Caki2 (cell line): ENCODE measurements at places on chromosomes 16 and 17. TPM values are rescaled to one million over a fixed set of nuclear protein-coding genes. Genes with fewer than 3 reads are reported as not detected.

GRCh38 chr17:3732210-3732621 lies 8.5 kb downstream of the HASPIN start:
- DNase-seq, result peak; percentile 74

- DNase-seq, result no peak
Measured at GRCh38 chr16:19380328-19380727, 37.4 kb upstream of the TMC5 start.

The PROCA1 gene
- 4.2 and 7.4 TPM in 2 replicates for total RNA-seq

- no peak for DNase-seq
Measured at GRCh38 chr16:88826070-88826840, 14.5 kb upstream of the APRT start.

The CYGB gene
- 0.52 and 1.6 TPM in 2 replicates for total RNA-seq

- peak; percentile 82 for DNase-seq
Measured at GRCh38 chr17:74042744-74043486, 160.6 kb upstream of the RPL38 start.

GRCh38 chr16:85978291-85978775 lies 79.4 kb downstream of the IRF8 start:
- no peak for DNase-seq

The SCGB1C2 gene
- not detected in 2 replicates for total RNA-seq

DNA sequence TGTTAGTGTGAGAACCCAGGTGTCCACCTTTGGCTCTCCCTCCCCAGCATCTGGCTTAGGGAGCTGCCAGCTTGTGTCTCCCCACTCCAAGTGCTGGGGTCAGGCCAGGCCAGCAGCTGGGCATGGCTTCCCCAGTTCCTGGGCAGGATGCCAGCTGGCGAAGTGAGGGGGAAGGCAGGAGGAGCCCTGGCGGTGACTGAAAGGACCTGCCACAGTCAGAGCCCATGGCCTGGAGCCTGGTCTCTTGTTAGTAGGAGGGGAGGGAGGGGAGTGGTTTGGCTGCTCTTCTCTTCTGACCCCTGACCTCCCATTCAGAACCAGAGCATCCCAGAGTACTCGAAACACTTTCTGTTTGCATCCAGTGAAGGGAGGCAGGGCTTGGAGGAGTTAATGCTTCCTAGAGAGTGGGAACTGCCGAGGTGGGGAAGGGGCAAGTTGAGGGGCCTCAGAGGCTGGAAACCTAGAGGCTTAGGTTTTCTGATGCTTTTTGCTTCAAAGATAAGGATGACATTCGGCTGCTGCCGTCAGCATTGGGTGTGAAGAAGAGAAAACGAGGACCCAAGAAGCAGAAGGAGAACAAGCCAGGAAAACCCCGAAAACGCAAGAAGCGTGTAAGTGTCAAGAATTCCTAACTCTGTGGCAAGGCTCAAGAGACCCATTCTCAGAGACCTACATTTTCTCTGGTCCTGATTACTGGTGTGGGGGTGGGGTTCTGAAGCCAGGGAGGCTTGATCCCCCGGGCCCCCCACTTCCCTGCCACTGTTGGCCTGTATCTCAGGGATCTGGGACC lies 772 bp downstream of the CHD3 start:
- DNase-seq, result peak; percentile 80

DNA sequence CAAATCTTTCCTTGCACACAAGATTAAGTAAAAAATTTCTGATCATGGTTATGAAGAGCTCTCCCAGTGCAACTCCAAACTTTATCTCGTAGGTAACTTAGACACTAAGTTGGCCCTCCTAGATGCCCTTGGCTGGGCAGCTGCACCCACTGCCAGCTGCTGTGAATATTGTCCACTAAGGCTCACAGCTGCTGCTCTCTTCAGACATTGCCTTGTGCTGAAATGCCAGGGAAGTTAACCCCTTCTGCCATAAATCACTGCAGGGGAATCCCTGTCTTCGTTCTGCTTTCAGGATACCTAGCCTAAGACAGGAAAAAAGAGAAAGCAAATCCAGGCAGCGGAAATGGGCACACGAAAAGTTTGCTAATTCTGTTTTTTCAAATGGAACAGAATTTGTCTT lies 106.4 kb downstream of the IRX5 start:
- no peak for DNase-seq

DNA sequence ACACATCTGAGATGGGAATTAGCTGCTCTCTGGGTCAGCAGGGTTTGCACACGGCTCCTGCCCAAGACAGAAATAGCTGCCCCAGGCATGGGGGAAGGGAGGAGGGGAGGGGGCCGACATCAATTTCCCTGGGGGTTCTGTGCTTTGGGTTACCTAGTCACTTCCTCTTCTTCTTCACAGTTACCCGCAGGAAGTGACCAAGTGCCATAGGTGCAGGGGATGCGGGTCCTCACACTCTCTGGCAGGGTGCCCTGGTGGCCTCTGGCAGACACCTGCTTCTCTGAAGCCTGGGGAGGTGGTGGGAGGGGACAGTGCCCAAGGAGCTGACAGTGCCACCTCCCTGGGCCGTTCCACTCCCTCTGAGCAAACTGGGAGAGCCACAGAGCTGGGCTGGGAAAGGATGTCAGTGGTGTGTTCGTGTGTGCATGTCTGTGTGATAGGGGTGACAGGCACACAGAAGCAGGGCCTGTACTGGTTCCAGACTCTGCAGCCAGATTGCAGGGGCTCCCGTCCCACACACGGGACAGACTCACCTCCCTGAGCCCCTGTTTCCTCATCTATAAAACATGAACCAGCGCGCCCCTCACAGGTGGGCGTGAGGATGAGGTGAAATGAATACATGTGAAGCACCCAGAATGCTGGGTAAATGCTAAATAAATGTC lies 18.2 kb downstream of the SCN4A start:
- DNase-seq, result no peak

GRCh38 chr17:75481194-75482068 lies 25.0 kb downstream of the TMEM94 start:
- no peak for DNase-seq

DNA sequence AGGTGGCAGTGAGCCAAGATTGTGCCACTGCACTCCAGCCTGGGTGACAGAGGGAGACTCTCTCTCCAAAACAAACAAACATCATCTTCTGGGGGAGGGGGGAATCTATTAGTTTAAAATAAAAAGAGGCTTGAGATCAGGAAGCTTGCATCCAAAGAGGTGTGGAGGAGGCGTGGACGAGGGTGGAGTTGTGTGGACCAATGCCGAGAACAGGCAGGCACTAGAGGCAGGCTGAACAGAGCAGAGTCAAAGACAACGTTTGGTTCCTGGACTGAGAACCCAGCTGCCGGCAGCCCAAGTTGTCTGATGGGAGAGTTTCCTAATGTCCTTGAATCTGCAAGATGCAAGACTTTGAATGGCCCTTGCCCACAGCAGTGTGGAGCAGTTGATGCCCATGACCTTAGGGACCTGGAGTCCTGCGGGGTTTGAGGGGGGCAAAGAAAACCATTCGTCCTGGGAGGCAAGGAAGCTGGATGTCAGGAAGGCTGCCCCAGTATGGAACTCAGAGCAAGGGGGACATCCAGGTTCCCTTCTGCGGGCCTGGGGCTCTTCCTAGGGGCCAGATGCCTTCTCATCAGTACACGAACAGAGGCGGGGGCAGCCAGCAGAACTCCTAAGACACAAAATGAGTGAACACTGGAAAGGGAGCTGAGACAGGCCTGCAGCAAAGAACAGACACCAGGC lies 9.2 kb downstream of the TBC1D16 start:
- DNase-seq, result no peak

- peak; percentile 29 for DNase-seq
Measured at GRCh38 chr17:42248351-42249179, 27.6 kb downstream of the STAT5B start.

GRCh38 chr17:18993905-18994526 lies 10.5 kb downstream of the FAM83G start:
- DNase-seq, result no peak

GRCh38 chr17:65963179-65963578 lies 228.8 kb downstream of the CEP112 start:
- no peak for DNase-seq

The TERB1 gene
- total RNA-seq, result not detected in 2 replicates

- no peak for DNase-seq
Measured at GRCh38 chr17:4509923-4510617, 11.4 kb downstream of the SPNS2 start.
